GM12878 (cell line): ENCODE measurements at places on chromosomes 6 and 20. TPM values are rescaled to one million over a fixed set of nuclear protein-coding genes. Genes with fewer than 3 reads are reported as not detected.

- no peak for DNase-seq
These were observed 24.6 kb downstream of the MTFR2 start for GRCh38 chr6:136225496-136225895.

- DNase-seq: no peak
These were observed at the start of gene VGLL2 for GRCh38 chr6:117265410-117266256. TSS of gene VGLL2 (plus strand) at chr6:117265558. CDS start at chr6:117265764, 206 bp downstream.

ELOVL4 gene
- total RNA-seq: 0.08 TPM in 1 of 2 replicates, not detected in the other

RGS19 gene
- total RNA-seq: 47.1 and 51.0 TPM in 2 replicates

SNX3 gene
- 70.0 and 72.6 TPM in 2 replicates for total RNA-seq
